Immature natural killer cell (primary cell): ENCODE measurements at places on chromosomes 6 and 20.

DNA sequence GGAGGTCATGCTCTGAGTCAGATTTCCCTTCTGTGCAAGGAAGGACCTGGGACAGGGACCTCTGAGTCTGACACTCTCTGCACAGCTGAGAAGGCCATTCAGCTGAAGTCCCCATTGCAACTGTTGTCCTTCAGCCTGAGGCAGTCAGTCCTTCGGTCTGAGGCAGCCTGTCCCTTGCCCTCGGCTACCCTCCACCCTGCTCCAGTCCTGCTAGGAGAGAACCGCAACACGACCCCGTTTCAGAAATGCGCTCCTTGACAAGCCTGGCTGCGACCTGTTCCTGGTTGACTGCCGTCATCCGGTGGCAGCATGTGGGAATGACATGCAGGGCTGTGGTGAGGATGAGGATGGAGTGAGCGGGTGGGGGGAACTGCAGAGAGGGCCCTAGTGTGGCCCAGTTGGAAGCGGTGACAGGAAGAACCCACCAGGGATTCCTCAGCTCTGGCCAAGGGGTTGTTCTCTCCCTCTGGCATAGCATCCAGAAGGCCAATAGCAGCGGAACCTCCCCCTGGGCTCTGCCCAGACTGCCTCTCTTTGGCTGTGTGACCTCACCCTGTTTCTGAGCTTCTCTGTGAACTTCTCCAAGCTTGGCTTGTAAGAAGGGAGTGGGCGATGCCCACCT lies 40.3 kb upstream of the ANGPT4 start:
- no peak overlapping the region for H3K4me3 ChIP-seq
- H3K27me3 ChIP-seq, result peaks cover 19% of the 10 kb centered on the region
- peak; percentile 69 for DNase-seq

- H3K36me3 ChIP-seq, result no peaks in the 10 kb centered on the region
- peaks cover under 1% of the 10 kb centered on the region for H3K27me3 ChIP-seq
- H3K27ac ChIP-seq, result no peak overlapping the region
- no peak overlapping the region for H3K4me3 ChIP-seq
- DNase-seq, result no peak
- no peaks in the 10 kb centered on the region for H3K4me1 ChIP-seq
Observed at GRCh38 chr6:168730931-168731716, 290.1 kb downstream of the SMOC2 start.

DNA sequence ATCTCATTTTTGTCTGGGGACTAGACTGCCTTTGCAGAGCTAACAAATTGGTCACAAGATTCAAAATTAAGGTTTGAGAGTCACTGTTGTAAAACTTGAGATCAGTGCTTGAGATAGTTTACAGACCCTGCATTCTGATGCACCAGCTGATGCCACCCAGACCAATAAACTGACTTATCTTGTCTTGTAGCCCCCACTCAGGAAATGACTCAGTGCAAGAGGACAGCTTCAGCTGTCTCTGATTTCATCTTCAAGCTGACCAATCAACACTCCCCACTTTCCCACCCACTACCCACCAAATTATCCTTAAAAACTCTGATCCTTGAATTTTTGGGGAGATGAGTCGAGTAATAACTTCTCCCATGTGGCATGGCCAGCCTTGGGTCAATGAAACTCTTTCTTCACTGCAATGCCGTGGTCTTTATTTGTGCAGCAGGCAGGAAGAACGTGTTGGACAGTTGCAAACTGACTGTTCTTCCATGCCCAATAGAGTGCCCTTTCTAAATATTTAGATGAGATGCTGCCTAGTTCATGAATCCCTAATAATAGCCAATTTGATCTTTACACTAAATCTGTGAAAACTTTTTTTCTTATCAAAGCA lies 48.3 kb upstream of the PROKR2 start:
- no peak for DNase-seq
- H3K27me3 ChIP-seq, result peaks cover 11% of the 10 kb centered on the region
- H3K4me3 ChIP-seq, result no peak overlapping the region
- H3K27ac ChIP-seq, result no peak overlapping the region

- H3K27ac ChIP-seq, result no peak overlapping the region
- no peaks in the 10 kb centered on the region for H3K36me3 ChIP-seq
- DNase-seq, result peak; percentile 15
- H3K4me3 ChIP-seq, result no peak overlapping the region
Observed at GRCh38 chr20:17431621-17432364, 99.4 kb downstream of the BFSP1 start.

GRCh38 chr20:3775457-3776108 lies 5.7 kb downstream of the SPEF1 start:
- peaks cover 20% of the 10 kb centered on the region for H3K4me1 ChIP-seq
- no peaks in the 10 kb centered on the region for H3K36me3 ChIP-seq
- peak overlapping the region; percentile 41 for H3K4me3 ChIP-seq
- peaks cover 6% of the 10 kb centered on the region for H3K27me3 ChIP-seq
- no peak overlapping the region for H3K27ac ChIP-seq

GRCh38 chr6:38443352-38444144 lies 196.2 kb downstream of the BTBD9 start:
- no peaks in the 10 kb centered on the region for H3K36me3 ChIP-seq
- H3K4me3 ChIP-seq, result no peak overlapping the region
- no peaks in the 10 kb centered on the region for H3K27me3 ChIP-seq
- H3K27ac ChIP-seq, result no peak overlapping the region
